Mesothelial cell of epicardium (in vitro differentiated cells): ENCODE measurements at places on chromosomes 5 and 9.

DNA sequence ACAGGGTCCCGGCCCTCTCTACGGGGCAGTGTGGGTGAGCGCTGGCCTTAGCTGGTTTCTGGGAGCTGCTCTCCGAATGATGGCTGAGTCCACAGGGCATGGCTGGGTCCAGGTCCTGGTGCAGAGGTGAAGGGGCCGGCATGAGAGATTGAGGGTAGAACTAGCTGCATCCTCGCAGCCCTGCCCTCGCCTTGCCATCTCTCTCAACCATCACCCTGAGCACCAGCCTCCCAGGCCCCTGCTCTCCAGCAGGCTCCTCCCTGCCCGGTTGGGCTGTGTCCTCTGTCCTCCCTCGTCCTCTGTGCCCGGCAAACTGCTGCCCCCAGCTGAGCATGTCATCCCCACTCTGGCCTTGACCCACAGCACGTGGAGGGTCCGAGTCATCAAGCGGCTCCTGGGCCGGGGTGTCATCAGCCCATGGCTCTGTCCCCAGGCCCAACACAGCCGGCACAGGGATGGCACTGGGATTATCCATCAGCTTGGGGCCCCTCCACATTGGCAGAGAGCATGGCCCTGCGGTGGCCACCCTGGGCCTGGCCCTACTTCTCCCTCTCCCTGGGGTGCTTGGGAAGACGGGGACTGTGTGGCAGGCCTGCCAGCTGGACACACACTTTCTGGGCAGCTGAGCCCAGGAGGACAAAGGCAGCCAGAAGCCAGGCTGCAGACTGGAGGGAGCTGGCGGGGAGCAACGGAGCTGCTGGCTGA lies 8.4 kb downstream of the FLT4 start:
- H3K27me3 ChIP-seq: peaks cover 63% of the 10 kb centered on the region
- H3K4me1 ChIP-seq: no peaks in the 10 kb centered on the region
- no peak overlapping the region for H3K27ac ChIP-seq
- H3K36me3 ChIP-seq: no peaks in the 10 kb centered on the region
- no peak overlapping the region for H3K4me3 ChIP-seq

- H3K27ac ChIP-seq: no peak overlapping the region
- H3K27me3 ChIP-seq: peaks cover 8% of the 10 kb centered on the region
- H3K4me1 ChIP-seq: peaks cover 30% of the 10 kb centered on the region
- DNase-seq: no peak
- no peaks in the 10 kb centered on the region for H3K36me3 ChIP-seq
These were observed 177.8 kb upstream of the PITX1 start for GRCh38 chr5:135211791-135212190.

DNA sequence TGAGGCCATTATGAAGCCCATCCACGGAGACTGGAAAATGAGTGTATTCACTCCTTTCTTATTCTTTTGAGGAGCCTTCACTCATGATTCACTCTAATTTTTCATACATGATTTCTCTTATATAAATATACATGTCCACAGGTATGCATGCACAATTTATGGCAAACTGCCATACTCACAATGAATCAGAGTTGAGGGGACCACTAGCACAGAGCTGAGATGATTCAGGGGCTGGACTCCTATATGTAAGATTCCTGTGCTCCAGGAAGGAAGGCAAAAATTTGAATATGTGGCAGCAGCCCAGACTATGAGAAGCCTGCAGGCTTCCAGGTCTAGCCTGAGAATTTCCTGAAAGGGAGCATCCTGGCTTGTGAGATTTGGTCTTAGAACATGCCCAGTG lies 484.6 kb downstream of the PRELID2 start:
- H3K4me1 ChIP-seq: peaks cover 5% of the 10 kb centered on the region
- H3K4me3 ChIP-seq: no peak overlapping the region
- no peak for DNase-seq
- H3K36me3 ChIP-seq: no peaks in the 10 kb centered on the region
- H3K27ac ChIP-seq: no peak overlapping the region

- peaks cover 33% of the 10 kb centered on the region for H3K4me1 ChIP-seq
- DNase-seq: no peak
- no peaks in the 10 kb centered on the region for H3K36me3 ChIP-seq
- H3K27ac ChIP-seq: no peak overlapping the region
These were observed 196.4 kb upstream of the MSX2 start for GRCh38 chr5:174527916-174528540.

- no peak overlapping the region for H3K4me3 ChIP-seq
- peak overlapping the region; percentile 13 for H3K27ac ChIP-seq
- H3K36me3 ChIP-seq: peaks cover under 1% of the 10 kb centered on the region
- H3K4me1 ChIP-seq: peaks cover 8% of the 10 kb centered on the region
These were observed 52.1 kb upstream of the CCNG1 start for GRCh38 chr5:163385271-163385670.

DNA sequence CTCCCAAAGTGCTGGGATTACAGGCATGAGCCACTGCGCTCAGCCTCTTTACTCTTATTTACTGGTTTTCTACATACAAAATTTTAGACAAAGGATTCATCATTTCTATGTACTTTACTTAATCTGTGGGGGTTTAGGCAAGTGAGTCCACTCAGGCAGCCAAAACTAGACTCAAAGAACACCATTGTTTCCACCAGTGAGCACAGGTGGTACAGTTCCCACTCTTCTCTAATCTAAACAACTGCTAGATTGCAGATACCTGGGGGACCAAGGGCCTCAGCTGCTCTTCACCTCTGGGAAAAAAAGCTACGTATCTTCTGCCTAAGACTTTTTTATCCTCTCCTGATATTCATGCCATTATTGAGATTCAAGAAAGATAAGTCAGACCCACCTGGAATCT lies 260.1 kb downstream of the EBF1 start:
- H3K27ac ChIP-seq: no peak overlapping the region
- no peak for DNase-seq
- no peaks in the 10 kb centered on the region for H3K4me1 ChIP-seq

GRCh38 chr5:145246379-145246778 lies 588.8 kb downstream of the PRELID2 start:
- H3K36me3 ChIP-seq: no peaks in the 10 kb centered on the region
- H3K4me3 ChIP-seq: no peak overlapping the region
- DNase-seq: no peak
- peaks cover 37% of the 10 kb centered on the region for H3K4me1 ChIP-seq
- H3K27ac ChIP-seq: no peak overlapping the region

DNA sequence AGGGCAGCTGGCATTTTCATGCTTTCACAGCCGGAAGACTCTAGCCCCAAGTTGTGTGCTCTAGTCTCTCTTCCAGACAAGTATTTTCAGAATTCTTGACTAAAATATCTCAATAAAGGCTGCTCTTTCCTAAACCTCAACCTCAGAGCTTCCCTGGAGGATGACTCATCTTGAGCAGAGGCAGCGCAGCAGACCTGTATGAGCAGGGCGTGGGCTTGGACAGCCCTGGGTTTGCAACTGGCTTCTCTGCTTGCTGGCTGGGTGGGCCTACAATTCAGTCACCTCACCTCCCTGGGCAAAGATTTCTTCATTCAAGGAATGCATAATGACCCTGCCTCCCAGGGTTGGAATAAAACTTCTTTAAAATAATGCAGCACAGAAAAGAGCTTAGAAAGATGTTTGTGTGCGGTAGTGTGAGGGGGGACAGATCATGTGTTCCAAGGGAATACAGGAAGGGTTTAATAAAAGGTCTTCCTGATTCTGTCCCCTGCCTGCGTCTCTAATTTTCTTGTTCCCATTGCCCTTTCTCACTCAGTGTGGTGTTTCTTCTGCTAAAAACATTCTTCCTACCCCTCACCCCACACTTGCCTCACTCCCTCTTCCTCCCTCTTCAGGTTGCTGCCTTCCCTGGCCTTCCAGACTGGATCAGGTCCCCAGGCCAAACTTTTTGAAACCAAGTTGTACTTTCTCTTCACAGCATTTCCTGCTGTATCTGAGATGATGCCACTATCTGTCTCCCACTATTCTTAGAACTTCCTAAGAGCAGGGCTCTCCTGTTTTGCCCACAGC lies 39.4 kb upstream of the MAP1B start:
- H3K4me3 ChIP-seq: no peak overlapping the region
- no peaks in the 10 kb centered on the region for H3K36me3 ChIP-seq
- H3K27me3 ChIP-seq: no peaks in the 10 kb centered on the region
- DNase-seq: no peak
- H3K27ac ChIP-seq: peak overlapping the region; percentile 10
- H3K4me1 ChIP-seq: peaks cover 26% of the 10 kb centered on the region

GRCh38 chr9:37566716-37567115 lies 9.5 kb downstream of the FBXO10 start:
- no peaks in the 10 kb centered on the region for H3K27me3 ChIP-seq
- no peaks in the 10 kb centered on the region for H3K4me1 ChIP-seq
- DNase-seq: no peak
- no peak overlapping the region for H3K4me3 ChIP-seq
- H3K36me3 ChIP-seq: peaks cover 27% of the 10 kb centered on the region

DNA sequence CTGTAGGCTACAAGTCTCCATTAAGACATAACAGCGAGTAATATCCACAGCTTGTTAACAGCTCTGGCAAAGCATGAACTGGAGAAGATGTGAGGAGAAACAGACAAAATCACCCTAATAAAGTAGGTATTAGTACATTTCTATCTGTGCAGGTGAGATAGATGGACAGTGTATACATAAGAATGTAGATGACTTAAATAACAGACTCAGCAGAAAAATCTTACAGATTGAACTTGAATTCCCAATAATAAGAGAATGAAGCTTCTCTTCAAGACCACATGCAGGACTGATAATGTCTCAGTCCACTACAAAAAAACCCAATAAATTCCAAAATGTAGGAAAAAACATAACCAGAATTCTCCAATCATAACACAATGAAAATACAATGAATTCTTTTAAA lies 153.0 kb downstream of the IRX2 start:
- no peak overlapping the region for H3K4me3 ChIP-seq
- DNase-seq: no peak
- no peak overlapping the region for H3K27ac ChIP-seq
- no peaks in the 10 kb centered on the region for H3K36me3 ChIP-seq
- H3K4me1 ChIP-seq: no peaks in the 10 kb centered on the region
- H3K27me3 ChIP-seq: peaks cover 33% of the 10 kb centered on the region

GRCh38 chr9:129626625-129627284 lies 792 bp downstream of the NTMT1 start:
- no peak for DNase-seq
- peaks cover 38% of the 10 kb centered on the region for H3K4me1 ChIP-seq
- peak overlapping the region; percentile 72 for H3K4me3 ChIP-seq
- H3K27ac ChIP-seq: peak overlapping the region; percentile 88
- no peaks in the 10 kb centered on the region for H3K27me3 ChIP-seq

DNA sequence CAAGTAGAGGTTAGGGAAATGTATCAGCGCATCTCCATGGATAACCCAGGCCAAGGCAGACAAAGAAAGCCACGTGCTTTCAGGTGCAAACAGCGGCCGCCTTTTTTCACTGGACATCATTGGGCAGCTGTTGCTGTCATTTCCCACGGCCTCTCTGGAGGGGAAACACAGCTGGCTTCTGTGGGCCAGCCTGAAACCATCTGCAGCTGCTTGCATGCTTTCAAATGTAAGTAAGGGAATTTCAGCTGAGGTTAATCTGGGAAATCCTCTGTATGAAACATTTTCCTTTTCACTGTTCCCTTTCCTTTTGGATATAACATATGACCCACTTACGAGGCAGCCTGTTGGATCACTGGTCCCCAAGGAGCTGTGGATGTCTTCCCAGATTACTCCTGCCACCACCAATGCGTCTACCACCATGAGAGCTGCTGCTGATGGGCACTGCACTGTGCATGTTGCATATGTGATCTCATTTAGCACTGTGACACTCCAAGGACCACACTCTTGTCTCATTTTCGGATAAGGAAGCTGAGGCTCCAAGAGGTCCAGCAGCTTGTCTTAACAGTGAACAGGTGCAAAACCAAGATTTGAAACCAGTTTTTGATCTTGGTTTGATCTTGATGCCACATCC lies 106.3 kb downstream of the C9orf152 start:
- H3K36me3 ChIP-seq: no peaks in the 10 kb centered on the region
- H3K27ac ChIP-seq: no peak overlapping the region
- no peak for DNase-seq
- peaks cover 40% of the 10 kb centered on the region for H3K4me1 ChIP-seq

- H3K4me3 ChIP-seq: no peak overlapping the region
- no peak for DNase-seq
- H3K27ac ChIP-seq: no peak overlapping the region
- H3K27me3 ChIP-seq: no peaks in the 10 kb centered on the region
These were observed 92.7 kb downstream of the SV2C start for GRCh38 chr5:76175821-76176403.

DNA sequence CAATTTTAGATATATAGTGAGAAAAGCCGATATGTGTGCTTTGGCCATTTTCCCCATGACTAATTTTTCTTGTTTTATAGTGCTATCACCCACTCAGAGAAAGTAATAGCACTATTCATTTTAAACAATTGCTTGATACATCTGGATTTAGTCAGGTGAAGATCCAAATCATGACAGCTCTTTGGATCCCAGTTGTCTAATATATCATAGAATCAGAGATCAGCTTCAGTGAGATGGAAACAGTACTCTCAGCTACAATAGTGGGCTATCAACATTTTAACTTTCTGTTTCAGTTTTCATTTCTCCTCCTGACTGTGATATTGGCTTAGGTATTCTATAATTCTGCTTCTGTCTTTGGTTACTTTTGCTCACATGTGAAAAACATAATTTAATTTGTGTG lies 38.7 kb downstream of the VCAN start:
- DNase-seq: no peak
- H3K4me3 ChIP-seq: no peak overlapping the region
- H3K4me1 ChIP-seq: peaks cover 26% of the 10 kb centered on the region
- peak overlapping the region; percentile 95 for H3K27ac ChIP-seq
- no peaks in the 10 kb centered on the region for H3K27me3 ChIP-seq

DNA sequence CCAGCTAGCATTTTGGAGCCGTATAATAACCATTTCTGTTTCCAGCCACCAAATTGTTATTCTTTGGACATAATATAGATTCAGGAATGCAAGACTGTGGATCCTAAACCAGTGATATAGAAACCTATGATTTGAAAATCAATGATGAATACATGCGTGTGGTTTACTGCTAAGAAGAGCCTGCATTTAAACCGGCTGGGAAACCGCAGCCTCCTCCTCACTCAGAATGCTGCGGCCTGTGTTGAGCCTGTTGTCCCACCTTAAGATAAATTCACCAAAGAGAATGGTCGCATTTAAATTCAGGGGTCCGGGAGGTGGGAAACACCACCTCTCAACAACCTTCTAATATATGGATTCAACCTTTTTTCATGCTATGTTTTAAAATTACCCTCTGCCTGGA lies 148.0 kb downstream of the MEF2C start:
- no peaks in the 10 kb centered on the region for H3K36me3 ChIP-seq
- H3K4me3 ChIP-seq: no peak overlapping the region
- DNase-seq: no peak
- no peaks in the 10 kb centered on the region for H3K27me3 ChIP-seq

DNA sequence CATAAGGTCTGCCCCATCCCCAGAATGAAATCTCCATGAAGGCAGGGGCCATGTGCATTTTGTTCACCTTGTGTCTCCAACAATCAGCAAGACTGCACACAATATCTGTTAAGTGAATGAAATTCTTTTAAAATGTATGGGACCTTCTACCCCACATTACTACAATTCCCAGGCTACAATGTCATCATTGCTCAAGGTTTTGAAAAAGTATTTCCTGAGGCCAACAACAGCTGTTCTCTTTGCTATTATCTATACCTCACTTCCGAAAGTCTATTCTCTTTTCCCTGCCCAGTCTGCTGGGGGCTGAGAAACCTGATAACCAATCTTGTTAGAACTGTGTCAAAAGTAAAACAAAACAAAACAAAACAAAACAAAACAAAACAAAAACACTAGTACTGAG lies 29.2 kb downstream of the HOMER1 start:
- H3K27me3 ChIP-seq: no peaks in the 10 kb centered on the region
- peaks cover 26% of the 10 kb centered on the region for H3K4me1 ChIP-seq
- H3K36me3 ChIP-seq: peaks cover 12% of the 10 kb centered on the region
- no peak overlapping the region for H3K27ac ChIP-seq
- no peak for DNase-seq
